Progenitor cell of endocrine pancreas (in vitro differentiated cells): ENCODE measurements at places on chromosomes 5 and 9. TPM values are rescaled to one million over a fixed set of nuclear protein-coding genes. Genes with fewer than 3 reads are reported as not detected.

The ZDHHC11B gene
- 8.6 and 8.7 TPM in 2 replicates for total RNA-seq

The NAIP gene
- 39.4 and 46.3 TPM in 2 replicates for total RNA-seq

DNA sequence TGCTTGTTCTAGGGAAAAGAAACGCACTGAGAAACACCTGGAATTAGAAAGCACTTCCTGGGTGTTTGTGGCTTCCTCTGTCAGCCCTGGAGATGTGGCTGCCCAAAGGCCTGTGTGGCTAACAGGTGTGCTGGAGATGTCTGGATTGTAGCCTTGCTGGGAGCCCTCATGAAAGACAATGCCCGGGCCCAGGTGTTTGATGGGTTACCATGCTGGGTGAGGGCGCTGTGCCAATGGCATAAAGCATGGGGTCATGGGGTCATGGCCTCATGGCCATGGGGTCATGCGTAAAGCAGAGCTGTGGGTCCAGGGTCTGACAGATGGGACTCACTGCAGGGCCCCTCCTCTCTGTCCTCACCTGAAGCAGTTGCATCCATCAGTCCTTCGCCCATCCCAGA lies 21.6 kb downstream of the ANKRD33B start:
- H3K27me3 ChIP-seq = peaks cover 17% of the 10 kb centered on the region
- no peak overlapping the region for H3K4me3 ChIP-seq
- H3K4me1 ChIP-seq = no peaks in the 10 kb centered on the region
- no peak overlapping the region for H3K27ac ChIP-seq
- DNase-seq = no peak

DNA sequence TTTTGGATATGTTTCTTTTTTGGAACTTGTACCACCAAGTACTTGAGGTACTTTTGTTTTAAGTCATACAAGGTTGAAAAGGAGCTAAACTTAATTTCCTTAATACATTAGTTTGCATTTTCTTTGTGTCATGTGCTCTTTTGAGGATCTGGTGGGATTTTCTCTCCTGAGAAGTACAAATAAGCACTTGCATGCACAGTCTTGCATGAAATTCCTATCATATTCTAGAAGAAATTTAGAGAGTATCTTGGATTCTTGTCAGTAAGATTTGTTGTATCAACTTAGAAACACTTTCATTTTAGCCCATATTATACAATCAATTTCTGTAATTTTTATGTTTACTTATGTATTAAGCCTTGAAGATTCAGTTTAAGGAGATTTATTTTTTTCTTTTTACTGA lies 64.9 kb downstream of the CCNH start:
- H3K36me3 ChIP-seq = peaks cover 20% of the 10 kb centered on the region
- no peaks in the 10 kb centered on the region for H3K4me1 ChIP-seq
- no peak for DNase-seq
- no peaks in the 10 kb centered on the region for H3K27me3 ChIP-seq
- no peak overlapping the region for H3K4me3 ChIP-seq

DNA sequence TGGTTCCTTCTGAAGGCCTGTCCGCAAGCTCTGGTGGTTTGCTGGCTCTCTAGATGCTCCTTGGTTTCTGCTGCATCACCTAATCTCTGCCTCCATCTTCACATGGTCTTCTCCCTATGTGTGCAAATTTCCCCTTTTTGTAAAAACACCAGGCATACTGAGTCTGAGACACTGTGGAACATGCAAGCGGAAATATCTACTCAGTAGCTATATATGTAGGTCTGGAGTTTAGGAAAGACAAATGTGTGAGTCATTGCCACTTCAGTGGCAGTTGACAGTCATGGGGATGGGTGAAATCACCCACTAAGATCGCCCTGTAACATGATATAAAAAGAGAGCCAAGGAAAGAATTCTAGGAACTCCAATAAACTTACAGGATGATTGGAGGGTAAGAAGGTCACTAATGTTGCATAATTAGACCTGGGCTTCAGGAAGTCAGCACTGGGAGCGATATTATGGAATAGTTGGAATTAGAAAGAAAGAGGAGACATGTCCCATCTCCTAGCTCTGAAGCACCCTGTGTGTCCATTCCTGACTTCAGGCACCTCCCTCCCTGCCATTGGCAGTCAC lies 22.7 kb upstream of the UBLCP1 start:
- H3K27me3 ChIP-seq = peaks cover 6% of the 10 kb centered on the region
- no peak for DNase-seq
- no peak overlapping the region for H3K27ac ChIP-seq
- H3K36me3 ChIP-seq = no peaks in the 10 kb centered on the region
- no peak overlapping the region for H3K4me3 ChIP-seq

DNA sequence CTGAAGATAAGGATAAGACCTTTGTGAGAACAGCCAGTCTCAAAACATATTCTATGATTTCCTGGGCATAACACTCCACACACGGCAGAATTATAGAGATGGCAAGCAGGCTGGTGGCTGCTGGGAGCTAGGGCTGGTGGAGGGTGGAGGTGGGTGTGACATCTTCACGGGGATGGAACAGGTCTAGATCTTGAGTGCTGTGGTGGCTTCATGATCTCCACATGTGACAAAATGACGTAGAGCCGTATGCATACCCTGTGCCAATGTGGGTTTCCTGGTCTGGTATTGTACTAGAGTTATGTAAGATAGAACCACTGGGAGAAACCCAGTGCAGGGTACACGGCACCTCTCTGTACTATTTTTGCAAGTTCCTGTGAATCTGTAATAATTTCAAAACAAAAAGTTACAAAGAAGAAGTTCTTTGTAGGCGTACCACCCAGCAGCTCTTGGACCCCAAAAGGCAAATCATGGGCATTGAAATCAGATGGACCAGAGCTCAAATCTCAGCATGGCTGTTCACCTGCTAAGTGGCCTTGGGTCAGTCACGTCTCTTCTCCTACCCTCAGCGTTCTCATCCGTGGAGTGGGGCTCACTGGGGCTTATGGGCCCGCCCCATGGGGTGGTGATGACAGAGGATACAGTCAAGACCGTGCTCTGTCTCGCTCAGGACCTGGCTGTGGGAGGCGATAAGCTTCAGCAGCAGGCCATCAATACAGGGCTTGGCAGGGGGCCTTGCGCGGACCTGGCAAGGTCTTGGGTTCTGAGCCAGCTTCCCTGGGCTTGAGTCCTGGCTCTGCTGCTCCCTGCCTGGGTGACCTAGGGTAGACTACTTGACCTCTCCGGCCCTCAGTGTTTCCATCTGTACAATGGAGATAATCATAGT lies 74.7 kb upstream of the UNC5A start:
- no peak overlapping the region for H3K4me3 ChIP-seq
- no peak for DNase-seq
- no peaks in the 10 kb centered on the region for H3K36me3 ChIP-seq

DNA sequence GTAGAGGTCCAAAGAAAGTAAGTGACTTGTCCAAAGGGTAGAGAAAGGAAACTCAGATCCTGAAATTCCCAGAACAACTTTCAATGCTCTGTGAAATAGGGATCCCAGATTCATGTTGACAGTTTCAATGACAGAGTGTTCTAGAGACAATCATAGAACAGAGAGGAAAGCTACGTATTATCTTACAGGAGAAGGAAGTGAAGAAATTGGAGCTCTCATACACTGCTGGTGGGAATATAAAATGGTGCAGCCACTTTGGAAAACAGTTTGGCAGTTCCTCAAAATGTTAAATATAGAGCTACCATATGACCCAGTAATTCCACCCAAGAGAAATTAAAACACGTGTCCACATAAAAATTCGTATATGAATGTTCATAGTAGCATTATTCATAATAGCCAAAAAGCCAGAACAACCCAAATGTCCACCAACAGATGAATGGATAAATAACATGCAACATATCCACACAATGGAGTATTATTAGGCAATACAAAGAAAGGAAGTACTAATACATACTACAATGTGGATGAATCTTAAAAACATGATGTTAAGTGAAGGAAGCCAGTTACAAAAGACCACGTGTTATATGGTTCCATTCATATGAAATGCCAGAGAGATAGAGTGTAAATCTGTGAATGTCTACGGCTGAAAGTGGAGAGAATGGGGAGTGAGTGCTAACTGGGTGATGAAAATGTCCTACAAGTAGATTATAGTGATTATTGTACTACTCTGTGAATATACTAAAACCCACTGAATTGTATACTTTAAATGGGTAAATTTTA lies 197.1 kb downstream of the NTRK2 start:
- H3K27me3 ChIP-seq = peaks cover 5% of the 10 kb centered on the region
- no peak for DNase-seq
- no peaks in the 10 kb centered on the region for H3K36me3 ChIP-seq
- no peak overlapping the region for H3K4me3 ChIP-seq
- H3K4me1 ChIP-seq = no peaks in the 10 kb centered on the region
- H3K27ac ChIP-seq = no peak overlapping the region

- no peak overlapping the region for H3K27ac ChIP-seq
- H3K4me3 ChIP-seq = no peak overlapping the region
- no peaks in the 10 kb centered on the region for H3K27me3 ChIP-seq
- H3K36me3 ChIP-seq = no peaks in the 10 kb centered on the region
Measured at GRCh38 chr5:110460837-110461236, 265.6 kb downstream of the TMEM232 start.
